Posterior cingulate gyrus (tissue), 11 donors: ENCODE measurements at places on chromosomes 2 and 18.

DNA sequence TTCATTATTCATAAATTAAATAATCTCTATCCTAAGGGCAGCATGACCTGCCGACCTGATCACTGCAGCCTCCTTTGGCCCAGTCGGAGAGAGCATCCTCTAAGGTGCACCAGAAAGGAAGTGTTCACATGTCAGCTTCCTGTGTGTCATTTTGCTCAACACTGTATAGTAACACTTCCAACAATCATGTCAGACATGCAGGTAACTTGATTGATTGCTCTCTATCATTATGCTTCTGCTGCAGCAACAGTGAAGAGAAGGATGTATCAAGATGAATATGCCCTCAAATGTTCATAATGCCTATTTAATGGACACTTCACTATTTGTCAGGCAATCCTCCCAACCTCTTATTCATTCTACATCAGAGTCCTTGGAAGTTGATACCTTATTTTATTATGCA lies 332.3 kb downstream of the CDH7 start:
- no peak for DNase-seq

DNA sequence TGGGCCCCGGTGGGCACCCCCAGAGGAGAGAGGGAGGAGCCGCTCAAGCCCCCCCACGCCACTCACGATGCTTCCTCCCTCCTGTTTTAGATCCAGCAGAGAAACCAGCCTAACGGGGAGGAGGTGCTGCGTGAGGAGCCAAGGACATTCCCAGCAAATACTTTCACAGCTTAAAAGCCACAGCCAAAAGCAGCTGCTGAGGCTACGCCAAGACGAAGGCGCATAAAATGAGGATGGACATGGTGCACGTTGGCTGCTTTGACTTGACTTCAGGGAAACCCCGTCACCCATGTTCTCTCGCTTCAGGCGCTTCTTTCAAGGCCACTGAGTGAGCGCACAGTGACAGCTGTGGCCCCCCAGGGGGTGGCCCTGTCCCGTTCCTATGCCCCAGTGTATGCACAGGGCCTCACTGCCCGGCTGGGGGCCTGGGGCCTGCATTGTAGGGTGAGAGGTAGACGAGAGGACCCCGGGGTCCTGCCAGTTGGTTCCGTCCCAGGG lies 72.1 kb upstream of the PXDN start:
- DNase-seq: peak; percentile 37

DNA sequence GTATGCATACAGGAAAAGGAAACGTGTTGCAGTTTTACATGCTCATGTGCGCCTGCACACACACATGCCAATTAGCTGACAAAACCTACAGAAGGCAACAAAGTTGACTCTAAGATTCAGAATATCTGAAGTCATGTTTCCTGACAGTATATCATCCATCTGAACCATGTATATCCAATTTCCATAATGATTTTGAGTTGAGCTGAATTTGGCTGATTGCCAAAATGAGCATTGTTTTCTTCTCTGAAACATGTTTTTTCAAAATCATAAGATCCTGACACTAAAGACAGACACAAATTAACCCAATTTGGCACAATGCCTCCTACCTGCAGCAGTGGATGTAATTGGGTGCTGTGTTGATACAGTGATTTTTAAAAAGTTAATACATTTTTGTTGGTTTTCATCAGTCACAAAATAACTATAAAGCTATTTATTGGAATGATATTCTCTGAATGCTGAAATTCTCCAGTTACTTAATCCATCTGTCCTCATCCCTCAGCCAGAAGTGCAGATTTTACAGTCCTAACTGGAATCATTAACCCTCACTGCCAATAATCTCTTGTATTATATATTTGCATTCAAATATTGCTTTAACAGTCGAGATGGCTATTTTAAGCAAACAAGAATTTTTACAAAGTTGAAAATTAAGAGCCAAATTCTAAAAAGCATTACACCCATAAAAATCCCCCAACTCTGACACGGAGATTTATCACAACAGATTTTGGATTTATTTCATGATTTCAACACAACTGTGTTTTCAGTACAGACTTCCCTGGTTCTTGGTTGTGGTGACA lies 161.7 kb upstream of the LMAN1 start:
- DNase-seq: no peak

DNA sequence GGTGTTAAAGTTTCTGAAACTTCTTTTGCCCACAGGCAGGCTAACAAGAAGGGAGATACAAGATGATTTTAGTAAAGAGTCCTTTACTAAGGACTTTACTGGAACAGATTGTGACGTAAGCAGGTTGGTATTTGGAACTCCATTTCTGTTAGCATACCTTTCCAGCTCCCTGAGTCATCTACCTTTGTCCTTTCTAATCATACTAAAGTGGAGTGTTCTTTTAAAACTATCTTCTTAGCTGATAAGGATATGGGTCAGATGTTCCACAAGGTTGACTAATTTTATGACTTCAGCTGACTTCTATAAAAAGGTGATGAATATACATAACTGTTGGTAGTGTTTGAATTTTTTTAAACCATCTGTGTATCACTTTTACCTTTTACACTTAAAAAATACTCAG lies 21.1 kb downstream of the UGP2 start:
- DNase-seq: no peak

DNA sequence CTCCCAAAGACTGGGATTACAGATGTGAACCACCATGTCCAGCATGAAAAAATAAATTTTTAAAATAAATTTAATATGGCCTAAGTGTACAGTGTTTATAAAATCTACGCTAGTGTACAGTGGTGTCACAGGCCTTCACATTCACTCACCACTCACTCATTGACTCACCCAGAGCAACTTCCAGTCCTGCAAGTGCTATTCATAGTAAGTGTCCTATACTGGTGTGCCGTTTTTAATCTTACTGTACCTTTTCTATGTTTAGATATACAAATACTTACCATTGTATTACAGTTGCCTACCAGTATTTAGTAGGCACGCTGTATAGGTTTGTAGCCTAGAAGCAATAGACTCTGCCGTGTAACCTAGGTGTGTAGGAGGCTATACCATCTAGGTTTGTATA lies 291.6 kb upstream of the STON1 start:
- no peak for DNase-seq

- no peak for DNase-seq
Measured at GRCh38 chr2:4938206-4938605, 754.0 kb upstream of the SOX11 start.
